Fibroblast of lung (primary cell): ENCODE measurements at places on chromosomes 11 and 22. TPM values are rescaled to one million over a fixed set of nuclear protein-coding genes. Genes with fewer than 3 reads are reported as not detected.

- no peak for DNase-seq
Observed at GRCh38 chr11:15027011-15027410, 46.4 kb upstream of the CALCB start.

The KDM4D gene
- 0.50 and 0.51 TPM in 2 replicates for total RNA-seq

DNA sequence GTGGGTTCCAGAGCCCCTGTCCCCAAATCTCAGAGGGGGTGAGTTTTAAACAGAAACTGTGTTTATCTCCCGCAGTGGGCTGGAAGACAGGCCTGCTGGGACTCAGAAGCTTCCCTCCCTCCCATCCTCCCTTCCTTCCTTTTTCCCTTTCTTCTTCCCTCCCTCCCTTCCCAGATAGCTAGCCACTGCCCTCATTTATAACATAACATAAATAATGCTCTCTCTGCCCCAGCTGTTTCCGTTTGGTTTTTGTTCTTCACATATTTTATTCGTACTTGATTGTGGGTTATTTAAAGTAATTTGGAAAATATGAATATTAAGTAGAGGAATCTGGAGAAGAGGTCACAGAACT is 140.9 kb downstream of the TEAD1 start:
- no peak for DNase-seq

The VSIG10L2 gene
- not detected in 2 replicates for total RNA-seq

The RAC2 gene
- 1.5 and 2.1 TPM in 2 replicates for total RNA-seq

DNA sequence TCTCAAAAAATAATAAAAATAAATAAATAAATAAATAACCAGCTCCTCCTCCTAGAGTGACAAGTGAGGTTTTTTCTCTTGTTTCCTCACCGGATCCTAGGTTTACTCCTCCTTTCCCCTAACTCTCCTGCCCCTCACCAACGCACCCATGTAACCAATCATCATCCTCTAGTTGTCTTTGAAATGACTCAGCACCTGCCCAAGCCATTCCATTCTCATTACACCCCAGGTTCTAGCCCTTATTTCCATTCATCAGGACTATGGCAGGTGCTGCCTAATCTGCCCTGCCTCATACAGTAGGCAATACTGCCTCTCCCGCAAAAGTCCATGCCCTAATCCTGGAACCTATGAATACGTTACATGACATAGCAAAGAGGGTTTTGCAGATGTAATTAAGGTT is 60.4 kb downstream of the BUD13 start:
- DNase-seq, result no peak

The WNT11 gene
- total RNA-seq, result 0.33 and 0.51 TPM in 2 replicates

The NARS2 gene
- 15.7 and 18.5 TPM in 2 replicates for total RNA-seq

- no peak for DNase-seq
Observed at GRCh38 chr22:49968831-49969661, 8.5 kb downstream of the PIM3 start.

The CDC42EP2 gene
- total RNA-seq, result 12.3 and 25.6 TPM in 2 replicates

DNA sequence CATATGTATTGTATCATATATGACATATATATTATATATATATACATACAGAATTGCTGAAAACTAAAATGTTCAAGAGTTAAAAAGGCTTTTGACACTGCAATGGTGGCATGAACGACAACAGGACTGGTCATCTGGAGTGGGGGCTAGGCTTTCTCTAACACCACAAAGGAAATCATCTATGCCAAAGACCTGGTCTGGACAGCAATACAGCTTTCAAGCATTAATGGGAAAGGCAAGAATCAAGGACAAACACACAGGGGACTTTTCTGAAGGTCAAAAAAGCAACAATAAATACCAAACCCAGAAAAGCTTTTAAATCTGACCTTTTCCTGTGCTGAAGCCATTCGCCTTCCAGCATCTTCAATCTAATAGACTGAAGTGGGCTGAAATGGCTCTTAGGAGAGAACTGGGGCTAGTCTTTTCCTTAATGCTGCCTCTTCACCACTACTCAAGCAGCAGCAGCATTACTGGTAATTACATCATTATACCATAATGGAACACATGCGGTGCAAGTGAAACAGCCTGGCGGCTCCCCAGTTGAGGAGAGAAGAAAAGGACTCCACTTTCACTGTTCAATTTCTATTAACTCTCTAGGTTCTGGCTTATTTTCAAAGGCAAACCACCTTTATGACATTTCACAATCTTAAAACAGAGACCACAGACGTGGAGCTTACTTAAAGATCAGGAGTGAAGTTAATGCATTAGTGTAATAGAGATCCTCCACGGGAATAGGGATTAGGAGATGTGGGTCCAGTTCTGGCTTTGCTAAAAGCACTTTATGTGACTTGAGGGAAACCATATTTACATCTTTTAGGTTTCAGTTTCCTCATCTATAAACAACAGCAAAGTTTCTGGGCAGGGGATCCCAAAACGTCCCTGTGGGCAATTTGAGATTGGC is 63.0 kb downstream of the GAB2 start:
- DNase-seq, result no peak

The TRIM34 gene
- 11.3 and 17.8 TPM in 2 replicates for total RNA-seq

DNA sequence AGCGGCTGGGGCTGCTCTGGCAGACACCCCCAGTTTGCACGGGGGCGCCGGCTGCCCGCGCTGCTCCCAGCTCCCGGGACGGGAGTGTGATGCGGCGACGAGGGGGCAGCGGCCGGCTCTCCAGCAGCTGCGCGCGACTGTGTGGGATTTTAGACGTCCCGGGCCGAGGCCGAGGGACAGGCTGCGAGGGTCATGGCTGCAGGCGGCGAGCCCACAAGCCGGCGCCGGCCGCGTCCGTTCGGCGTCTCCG is 159 bp downstream of the FZD4 start:
- no peak for DNase-seq

DNA sequence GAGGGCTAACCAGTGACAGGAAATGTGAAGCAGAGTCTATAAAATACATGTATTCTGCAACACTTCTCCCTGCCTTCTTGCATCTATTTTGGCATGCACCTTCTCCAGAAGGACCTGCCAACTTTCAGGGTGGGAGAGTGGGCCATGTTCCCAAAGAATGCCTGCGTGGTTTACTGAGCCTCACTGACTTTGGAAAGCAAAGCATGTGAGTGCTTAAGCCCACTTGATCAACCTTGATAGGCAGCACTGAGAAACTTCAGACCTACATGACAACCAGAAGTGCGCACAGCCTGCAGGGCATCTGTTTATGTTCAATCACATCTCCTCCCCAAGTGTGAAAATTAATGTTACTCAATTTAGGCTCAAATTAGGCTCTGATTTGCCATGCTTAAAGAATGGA is 69.2 kb downstream of the AMOTL1 start:
- no peak for DNase-seq

The FOLR2 gene
- total RNA-seq, result not detected in 2 replicates

DNA sequence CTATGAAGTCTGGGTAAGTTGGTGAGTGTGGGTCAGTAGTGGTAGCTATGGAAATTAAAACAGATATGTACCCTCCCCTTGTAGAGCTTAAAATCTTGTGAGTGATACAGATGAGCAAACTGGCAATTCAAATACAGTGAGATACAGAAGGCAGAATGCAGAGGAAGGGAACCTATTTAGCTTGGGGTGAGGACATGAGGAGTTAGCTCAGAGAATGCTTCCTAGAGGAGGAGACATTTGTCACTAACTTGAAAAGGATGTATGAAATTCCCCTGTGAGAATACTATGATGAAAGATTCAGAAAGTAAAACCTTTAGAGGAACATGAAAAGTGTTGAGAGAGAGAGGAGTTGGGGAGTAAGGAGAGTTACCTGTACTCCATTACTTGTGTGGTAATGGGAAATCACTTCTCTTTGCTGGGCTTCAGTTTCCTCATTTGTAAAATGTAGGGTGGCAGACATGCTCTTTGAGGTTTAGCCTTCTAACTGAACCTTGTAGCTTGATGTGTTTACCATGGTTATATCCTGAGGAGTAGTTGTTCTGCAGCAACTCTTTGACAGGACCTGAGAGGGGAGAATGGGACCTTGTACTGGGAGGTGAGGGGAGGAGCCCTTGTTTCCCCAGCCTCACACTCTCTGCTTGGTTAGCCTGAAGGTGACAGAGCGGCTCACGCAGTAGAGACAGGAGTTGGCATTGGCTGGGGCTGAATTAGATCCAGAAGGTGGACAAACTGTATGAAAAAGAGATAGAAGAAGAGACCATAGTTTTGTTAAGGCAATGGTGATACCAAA is 17.9 kb downstream of the SWAP70 start:
- no peak for DNase-seq

DNA sequence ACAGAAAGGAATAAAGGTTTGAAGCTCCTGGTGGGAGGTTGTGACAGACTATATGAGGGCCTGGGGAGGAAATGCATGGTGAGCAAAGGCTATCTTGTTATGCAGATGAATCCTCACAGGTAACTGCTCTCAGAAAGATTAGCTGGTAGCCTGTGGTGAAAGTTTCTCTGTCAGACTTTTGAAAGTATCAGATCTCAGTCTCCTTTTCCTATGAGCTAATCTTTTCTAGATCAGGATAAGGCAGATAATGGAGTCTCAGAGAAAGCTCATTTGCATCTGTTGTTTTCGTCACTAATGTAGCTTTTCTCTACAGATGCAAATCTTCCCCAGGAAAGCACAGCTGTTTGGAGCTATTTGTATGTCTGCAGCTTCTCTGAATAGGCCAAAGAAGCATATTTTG is 21.0 kb upstream of the OR6X1 start:
- DNase-seq, result no peak

DNA sequence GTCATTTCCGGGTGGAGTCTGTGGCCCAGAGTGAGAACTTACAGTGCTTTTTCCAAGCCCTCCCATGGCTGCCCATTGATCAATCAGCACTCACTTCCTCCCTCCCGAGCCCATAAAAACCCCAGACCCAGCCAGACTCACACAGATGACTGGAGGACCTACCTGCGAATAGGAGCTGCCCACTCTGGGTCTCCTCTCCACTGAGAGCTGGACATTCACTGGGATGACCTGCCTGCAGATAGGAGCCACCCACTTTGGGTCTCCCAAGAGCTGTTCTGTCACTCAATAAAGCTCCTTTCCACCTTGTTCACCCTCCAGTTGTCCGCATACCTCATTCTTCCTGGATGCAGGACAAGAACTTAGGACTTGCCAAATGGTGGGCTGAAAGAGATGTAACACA is 56.0 kb upstream of the B3GNT6 start:
- no peak for DNase-seq

DNA sequence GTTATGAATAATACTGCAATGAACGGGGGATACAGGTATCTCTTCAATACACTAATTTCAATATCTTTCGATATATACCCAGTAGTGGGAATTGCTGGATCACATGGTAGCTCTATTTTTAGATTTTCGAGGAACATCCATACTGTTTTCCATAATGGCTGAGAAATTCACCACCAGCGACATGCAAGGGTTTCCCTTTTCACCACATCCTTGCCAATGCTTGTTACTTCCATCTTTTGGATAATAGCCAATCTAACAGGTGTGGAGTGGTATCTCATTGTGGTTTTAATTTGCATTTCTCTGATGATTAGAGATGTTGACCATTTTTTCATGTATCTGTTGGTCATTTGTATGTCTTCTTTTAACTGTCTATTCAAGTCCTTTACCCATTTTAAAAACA is 5.9 kb downstream of the IL10RA start:
- no peak for DNase-seq

GRCh38 chr22:32218470-32218869 is 13.6 kb upstream of the RFPL2 start:
- no peak for DNase-seq

The ADM gene
- 490 and 1,010 TPM in 2 replicates for total RNA-seq

The CRYBA4 gene
- not detected in 2 replicates for total RNA-seq

DNA sequence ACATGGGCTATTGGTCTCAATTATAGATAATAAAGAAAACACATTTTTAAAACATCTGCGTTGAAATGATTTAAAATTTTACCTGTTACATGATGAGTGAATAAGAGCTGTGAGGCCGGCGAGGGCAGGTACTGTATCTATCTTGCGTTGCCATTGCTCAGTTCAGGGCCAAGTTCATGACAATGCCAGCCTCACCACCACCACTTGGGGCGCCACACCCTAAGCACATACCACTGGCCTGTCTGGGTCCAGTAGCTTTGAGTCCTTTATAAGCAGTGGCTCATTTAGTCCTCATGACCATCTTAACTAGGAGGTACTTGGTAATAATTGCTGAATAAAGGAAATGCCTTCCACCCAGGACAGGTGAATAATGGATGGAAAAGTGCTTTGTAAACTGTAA is 14.5 kb upstream of the MB start:
- DNase-seq, result peak; percentile 42

DNA sequence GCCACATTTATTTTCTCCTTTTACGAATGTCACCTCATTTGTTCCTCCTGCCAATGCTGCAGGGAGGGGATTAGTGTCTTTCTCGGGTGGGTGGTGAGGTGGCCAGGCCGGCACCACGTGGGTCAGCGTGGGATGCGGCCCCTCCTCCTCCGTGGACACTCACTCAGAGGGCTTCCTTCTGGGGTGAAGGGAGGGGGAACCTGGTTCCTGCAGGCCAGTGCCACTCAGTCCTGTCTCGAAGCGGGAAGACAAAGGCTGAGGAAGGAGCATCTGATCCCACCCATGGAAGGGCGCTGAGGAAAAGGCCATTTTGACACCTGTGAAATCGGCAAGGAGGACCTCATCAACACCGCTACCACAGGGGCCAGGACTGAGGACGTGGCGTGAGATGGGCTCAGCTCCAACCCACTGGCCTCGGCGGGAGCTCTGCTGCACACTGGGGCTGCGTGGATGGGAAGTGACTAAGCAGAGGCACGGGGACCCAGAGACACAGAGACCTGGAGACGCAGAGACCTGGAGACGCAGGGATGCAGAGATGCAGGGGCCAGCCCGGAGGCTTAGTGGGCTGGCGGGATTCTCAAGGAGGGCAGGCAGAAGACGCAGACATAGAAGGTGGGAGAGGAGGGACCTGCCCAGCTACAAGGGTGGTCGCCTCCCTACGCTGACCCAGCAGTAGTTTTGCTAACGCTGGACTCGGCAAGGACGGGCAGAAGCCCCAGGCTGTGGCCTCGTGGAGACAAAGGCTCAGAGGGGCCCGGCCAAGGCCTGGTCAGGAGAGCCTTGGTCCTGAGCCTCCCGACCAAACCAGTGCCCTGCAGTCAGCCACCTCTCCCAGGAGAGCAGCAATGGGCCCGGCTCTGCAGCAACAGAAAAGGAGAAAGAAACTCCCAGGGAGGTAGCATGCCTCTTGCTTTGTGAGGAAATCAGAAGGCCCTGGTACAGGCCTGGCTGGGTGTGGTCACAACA is 1071.2 kb downstream of the BRD1 start:
- DNase-seq, result no peak

DNA sequence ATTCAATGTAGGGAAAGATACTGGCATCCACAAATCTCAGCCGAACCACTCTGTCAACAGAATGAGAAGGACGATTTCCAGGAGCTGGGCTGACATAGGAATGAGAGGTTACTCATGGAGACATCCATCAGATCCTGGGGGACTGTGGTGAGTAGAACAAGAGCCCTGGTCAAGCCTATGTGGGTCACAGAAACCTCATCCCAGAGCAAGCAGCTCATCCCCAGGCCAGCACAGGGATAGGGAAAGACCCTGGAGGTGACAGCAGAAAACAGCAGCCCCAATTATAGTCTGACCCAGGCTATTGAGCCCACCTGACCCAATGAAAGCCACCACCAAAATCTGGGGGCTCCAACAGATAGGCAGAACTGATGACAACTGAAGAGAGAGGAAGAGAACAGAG is 128.0 kb upstream of the SERPIND1 start:
- no peak for DNase-seq

The NRXN2 gene
- under 0.01 and 0.26 TPM in 2 replicates for total RNA-seq
